Hepatocyte (in vitro differentiated cells): ENCODE measurements at places on chromosomes 7 and 10. TPM values are rescaled to one million over a fixed set of nuclear protein-coding genes. Genes with fewer than 3 reads are reported as not detected.

Gene SYCE1
- not detected in 2 replicates for total RNA-seq

Gene MYPN
- not detected in 2 replicates for total RNA-seq

Gene CTNNA3
- total RNA-seq, result 20.9 and 25.9 TPM in 2 replicates

DNA sequence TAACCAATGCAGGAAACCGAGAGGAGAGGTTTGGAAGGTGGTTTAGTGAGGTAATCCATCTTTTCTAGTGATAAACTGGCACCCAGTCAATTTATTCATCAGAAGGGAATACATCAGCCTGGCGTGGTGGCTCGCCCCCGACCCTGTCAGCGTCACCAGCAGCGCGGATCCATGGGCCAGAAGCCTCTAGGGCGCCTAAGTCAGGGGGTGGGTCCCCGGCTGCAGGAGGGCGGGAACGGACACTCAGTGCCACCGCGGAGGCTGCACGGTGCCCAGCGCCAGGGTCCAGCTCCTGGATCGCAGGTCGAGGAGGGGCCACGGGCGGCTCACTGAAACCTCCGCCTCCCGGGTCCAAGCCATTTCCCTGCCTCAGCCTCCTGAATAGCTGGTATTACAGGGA lies 866 bp upstream of the ANKRD30A start:
- DNase-seq, result no peak

GRCh38 chr7:5572439-5572838 lies 148.8 kb upstream of the TNRC18 start:
- DNase-seq, result no peak

GRCh38 chr10:96978621-96979154 lies 146.6 kb downstream of the LCOR start:
- DNase-seq, result no peak

GRCh38 chr10:11725912-11726311 lies 16.3 kb upstream of the ECHDC3 start:
- no peak for DNase-seq

- no peak for DNase-seq
Observed at GRCh38 chr10:8269976-8270375, 215.5 kb downstream of the GATA3 start.

DNA sequence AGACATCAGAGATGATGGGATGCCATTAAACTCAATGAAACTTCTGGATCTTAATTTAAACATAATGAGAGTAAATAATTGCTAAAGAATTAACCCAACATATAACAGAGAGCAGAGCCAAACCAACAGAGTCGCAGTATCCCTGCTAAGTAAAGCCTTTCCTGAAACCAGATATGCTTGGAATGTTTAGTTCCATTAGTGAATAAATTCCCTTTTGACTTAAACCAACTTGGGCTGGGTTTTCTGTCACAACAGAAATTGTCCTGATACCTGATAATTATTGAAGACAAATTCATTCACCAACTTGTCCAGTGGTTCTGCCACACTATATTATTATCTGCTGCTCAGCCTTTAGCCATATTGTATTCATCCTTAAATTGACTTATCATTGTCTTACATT lies 286.7 kb downstream of the FZD1 start:
- DNase-seq, result no peak

GRCh38 chr7:128259131-128260061 lies 18.3 kb downstream of the LEP start:
- peak; percentile 27 for DNase-seq

- no peak for DNase-seq
Observed at GRCh38 chr7:134625550-134625949, 21.1 kb upstream of the BPGM start.

GRCh38 chr7:138030679-138031351 lies 28.9 kb upstream of the CREB3L2 start:
- peak; percentile 17 for DNase-seq
